ENCODE measurements at places on chromosomes 5 and 9. TPM values are rescaled to one million over a fixed set of nuclear protein-coding genes. Genes with fewer than 3 reads are reported as not detected.

The NR4A3 gene
- 2.7 TPM for total RNA-seq

The IGIP gene
- 6.7 TPM for total RNA-seq

The STXBP1 gene
- 10.9 TPM for total RNA-seq

DNA sequence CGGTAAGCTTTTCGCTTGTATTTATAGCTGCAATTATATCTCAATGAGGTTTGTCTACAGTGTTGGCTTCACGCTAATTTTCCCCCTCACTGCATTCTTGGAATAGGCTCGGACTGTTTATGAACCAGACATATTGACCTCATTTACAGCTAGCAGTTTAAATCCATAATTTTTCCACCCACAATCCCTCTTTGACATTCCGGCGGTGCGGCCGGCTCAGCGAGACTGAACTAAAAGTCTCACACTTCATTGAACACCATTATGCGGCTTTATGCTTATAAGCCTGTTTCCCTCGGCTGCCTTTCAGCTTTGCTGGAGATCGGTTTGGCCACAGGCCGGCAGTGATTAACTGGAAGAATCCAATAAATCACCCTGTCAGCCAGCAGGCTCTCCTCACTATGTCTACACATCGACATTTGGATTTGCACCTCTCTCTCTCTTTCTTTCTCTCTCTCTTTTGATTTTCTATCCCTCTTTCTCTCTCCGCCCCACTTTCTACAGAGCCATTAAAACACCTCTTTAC lies 315.0 kb upstream of the TLE4 start:
- H3K4me1 ChIP-seq, result no peaks in the 10 kb centered on the region
- H3K4me3 ChIP-seq, result peak overlapping the region; percentile 19
- H3K27me3 ChIP-seq, result peaks cover 27% of the 10 kb centered on the region
- DNase-seq, result no peak
- no peaks in the 10 kb centered on the region for H3K36me3 ChIP-seq

DNA sequence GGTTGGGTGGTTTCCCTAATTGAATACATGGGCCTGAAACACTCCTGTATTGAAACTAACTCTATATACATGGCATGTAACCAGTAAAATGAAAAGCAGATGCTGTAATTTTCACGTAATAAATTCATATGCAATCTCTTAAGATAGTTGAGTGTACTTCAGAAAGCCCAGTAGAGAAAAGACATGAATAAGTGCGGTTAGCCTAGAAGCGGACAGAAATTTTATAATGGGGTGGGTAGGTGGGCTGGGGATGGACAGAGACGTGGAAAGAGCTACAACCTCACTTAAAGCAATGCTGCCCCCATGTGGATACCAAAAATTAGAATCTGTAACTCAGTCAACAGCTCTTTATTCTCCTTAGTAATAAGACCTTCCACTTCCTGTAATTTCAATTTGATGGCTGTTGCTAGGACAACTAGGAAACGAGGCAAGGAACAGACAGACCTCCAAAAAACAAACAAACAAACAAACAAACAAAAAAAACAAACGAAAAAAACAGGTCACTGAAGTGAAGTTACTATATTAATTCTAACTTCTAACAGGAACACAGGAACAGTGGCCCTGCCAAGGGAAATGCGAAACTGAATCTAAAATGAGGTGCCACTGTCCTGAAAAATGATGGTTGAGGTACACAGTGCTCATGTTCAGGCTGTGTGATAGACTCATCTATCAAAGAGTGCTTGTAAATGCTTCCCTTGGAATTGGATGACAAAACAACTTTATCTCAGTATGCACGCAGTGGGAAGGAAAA lies 103.4 kb upstream of the GNA14 start:
- no peak for DNase-seq
- no peak overlapping the region for H3K27ac ChIP-seq
- no peaks in the 10 kb centered on the region for H3K36me3 ChIP-seq
- H3K4me3 ChIP-seq, result no peak overlapping the region
- peaks cover 3% of the 10 kb centered on the region for H3K4me1 ChIP-seq
- no peaks in the 10 kb centered on the region for H3K27me3 ChIP-seq

GRCh38 chr9:84932915-84933527 lies 263.5 kb downstream of the NTRK2 start:
- H3K36me3 ChIP-seq, result no peaks in the 10 kb centered on the region
- no peak overlapping the region for H3K4me3 ChIP-seq
- H3K27me3 ChIP-seq, result no peaks in the 10 kb centered on the region
- no peak for DNase-seq

DNA sequence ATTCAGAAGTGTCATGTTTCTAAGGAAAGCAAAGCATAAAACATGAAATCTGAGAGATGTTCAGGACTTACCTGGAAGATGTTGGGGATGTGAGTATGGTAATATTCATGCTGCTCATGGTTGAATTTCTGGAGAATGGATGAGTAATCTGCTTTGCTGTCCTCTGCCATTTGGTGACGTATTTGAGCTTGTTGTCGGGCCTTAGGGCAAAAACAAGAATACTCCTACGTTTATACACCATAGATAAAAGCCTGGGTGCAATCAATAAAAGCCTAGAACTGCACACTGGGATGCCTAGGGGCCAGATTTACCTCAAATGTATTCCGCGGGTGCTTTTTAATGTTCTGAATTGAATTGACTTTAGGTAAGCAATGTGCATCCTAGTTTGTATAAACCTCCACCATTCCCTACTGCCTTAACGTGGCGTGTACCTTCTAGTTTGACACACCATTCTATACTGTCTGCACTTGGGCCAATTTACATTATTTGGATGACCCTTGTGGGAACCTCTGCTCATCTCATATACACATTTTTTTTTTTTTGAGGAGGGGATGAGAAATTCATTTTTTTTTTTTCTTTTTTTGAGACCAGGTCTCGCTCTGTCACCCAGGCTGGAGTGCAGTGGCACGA lies 94.4 kb downstream of the USP20 start:
- no peak overlapping the region for H3K4me3 ChIP-seq
- H3K4me1 ChIP-seq, result peaks cover 22% of the 10 kb centered on the region
- H3K27ac ChIP-seq, result no peak overlapping the region
- DNase-seq, result no peak
- H3K36me3 ChIP-seq, result peaks cover 36% of the 10 kb centered on the region
- no peaks in the 10 kb centered on the region for H3K27me3 ChIP-seq

- H3K27me3 ChIP-seq, result no peaks in the 10 kb centered on the region
- DNase-seq, result no peak
- H3K4me3 ChIP-seq, result no peak overlapping the region
- no peak overlapping the region for H3K27ac ChIP-seq
- no peaks in the 10 kb centered on the region for H3K4me1 ChIP-seq
- no peaks in the 10 kb centered on the region for H3K36me3 ChIP-seq
Measured at GRCh38 chr5:133234273-133234672, 182.5 kb downstream of the HSPA4 start.

DNA sequence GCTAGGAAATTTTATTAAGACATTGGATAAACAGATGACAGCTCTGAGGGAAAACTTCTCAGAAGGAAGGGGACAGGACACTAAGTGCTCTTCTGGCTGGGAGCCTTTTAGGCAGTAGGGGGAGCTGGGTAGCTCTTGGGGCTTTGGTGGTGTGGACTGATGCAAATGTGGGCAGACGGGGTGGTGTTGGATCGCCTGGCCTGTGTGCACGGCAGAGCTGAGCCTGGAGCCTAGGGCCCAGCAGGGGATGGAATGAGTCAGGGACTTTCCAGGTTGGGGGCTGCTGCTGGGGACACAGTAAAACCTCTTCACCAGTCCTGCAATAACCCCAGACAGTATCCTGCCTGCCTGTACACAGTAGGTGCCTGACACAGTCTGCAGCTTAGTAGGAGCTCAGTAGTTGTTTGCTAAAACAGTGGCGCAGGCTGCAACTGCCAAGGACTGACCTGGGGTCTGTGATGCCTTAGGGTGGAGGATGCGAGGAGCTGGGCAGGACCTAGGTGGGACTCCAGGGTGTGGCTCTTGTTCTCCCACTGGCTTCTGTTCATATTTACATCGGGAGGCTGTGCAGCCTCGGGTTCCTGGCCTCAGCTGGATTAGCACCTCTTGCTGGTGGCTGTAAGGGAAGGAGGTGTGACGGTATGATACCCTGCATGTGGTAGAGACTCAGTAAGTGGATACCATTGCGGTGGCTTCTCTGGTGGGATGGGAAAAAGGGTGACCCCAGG lies 83.8 kb downstream of the DAB2IP start:
- H3K36me3 ChIP-seq, result no peaks in the 10 kb centered on the region
- H3K27ac ChIP-seq, result peak overlapping the region; percentile 93
- H3K4me1 ChIP-seq, result peaks cover 80% of the 10 kb centered on the region
- DNase-seq, result no peak
